ENCODE measurements at places on chromosomes 12 and 14. TPM values are rescaled to one million over a fixed set of nuclear protein-coding genes. Genes with fewer than 3 reads are reported as not detected.

Gene AMHR2
- total RNA-seq: not detected

- H3K27ac ChIP-seq: no peak overlapping the region
- no peaks in the 10 kb centered on the region for H3K27me3 ChIP-seq
- no peaks in the 10 kb centered on the region for H3K4me1 ChIP-seq
- H3K4me3 ChIP-seq: no peak overlapping the region
- H3K36me3 ChIP-seq: peaks cover 21% of the 10 kb centered on the region
- DNase-seq: no peak
Measured at GRCh38 chr12:66345956-66346355, 43.7 kb downstream of the HELB start.

- DNase-seq: no peak
- no peaks in the 10 kb centered on the region for H3K27me3 ChIP-seq
- H3K4me3 ChIP-seq: no peak overlapping the region
- no peak overlapping the region for H3K27ac ChIP-seq
- peaks cover 3% of the 10 kb centered on the region for H3K4me1 ChIP-seq
Measured at GRCh38 chr12:53103860-53104305, 597 bp downstream of the SOAT2 start.

GRCh38 chr14:23828616-23829015 is 125.0 kb upstream of the DHRS4 start:
- peaks cover 3% of the 10 kb centered on the region for H3K36me3 ChIP-seq
- H3K27me3 ChIP-seq: no peaks in the 10 kb centered on the region
- no peak overlapping the region for H3K27ac ChIP-seq
- no peak overlapping the region for H3K4me3 ChIP-seq
- H3K4me1 ChIP-seq: no peaks in the 10 kb centered on the region

Gene CEP170B
- total RNA-seq: 28.8 TPM

GRCh38 chr14:94472842-94473241 is 3.2 kb downstream of the SERPINA9 start:
- H3K27me3 ChIP-seq: no peaks in the 10 kb centered on the region
- H3K4me1 ChIP-seq: no peaks in the 10 kb centered on the region
- peaks cover 4% of the 10 kb centered on the region for H3K36me3 ChIP-seq

- DNase-seq: no peak
- H3K27ac ChIP-seq: no peak overlapping the region
- no peaks in the 10 kb centered on the region for H3K27me3 ChIP-seq
Measured at GRCh38 chr12:107328442-107329133, 235.2 kb upstream of the CRY1 start.

DNA sequence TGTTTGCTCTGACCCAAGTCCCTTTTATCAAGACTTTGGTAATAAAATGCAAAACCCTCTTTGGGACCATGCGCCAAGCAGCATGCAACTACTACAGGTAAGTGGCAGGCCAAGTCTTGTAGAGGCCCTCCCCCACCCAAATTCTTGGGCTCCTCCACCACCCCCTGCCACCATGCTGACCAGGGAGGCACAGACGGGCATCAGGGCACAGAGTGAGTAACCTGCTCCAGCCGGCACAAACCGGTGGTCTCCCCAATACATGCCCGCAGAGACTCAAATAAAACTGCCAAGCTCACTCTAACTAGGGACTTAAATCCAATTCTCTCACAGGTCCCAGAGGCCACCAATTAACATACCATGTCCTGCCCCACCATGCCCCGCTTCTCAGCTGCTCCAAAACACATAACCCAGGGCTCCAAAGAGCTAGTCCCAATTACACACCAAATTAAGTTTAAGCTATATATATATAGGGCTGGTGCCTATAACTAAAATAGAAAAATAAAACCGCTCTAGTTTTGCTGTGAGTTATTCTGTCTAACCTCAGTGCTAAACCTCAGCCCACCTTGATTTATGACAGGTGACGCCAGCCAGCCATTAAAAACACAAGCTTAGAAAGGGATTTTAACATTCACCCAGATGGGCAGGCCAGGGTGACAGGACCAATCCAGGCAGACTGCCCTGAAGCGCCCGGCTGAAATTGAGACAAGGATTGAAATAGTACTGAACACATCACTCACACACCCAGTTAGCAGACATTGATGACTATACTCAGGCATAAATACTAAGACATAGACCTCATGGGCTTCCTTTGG is 81.0 kb downstream of the CLMN start:
- H3K4me3 ChIP-seq: no peak overlapping the region
- H3K4me1 ChIP-seq: no peaks in the 10 kb centered on the region
- H3K36me3 ChIP-seq: no peaks in the 10 kb centered on the region
- DNase-seq: no peak
- H3K27me3 ChIP-seq: no peaks in the 10 kb centered on the region

Gene ADAMTS20
- 2.1 TPM for total RNA-seq

DNA sequence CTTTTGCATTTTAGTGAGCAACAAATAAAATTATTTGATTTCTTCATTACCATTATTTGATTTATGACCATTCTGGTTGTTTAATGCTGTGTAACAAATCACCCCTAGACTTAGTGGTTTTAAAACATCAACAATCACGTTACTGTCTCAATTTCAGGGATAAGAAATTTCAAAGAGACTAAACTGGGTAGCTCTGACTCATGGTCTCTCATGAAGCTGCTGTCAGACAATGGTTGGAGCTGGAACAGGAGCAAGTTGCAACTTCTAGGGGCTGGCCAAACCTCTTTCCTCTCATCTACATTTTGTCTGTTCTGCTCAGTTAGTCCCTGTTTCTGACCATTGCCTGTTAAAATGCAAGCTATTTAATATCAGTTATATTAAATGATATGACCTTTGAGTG is 517.0 kb downstream of the KCNH5 start:
- DNase-seq: no peak
- no peak overlapping the region for H3K27ac ChIP-seq
- H3K27me3 ChIP-seq: no peaks in the 10 kb centered on the region

DNA sequence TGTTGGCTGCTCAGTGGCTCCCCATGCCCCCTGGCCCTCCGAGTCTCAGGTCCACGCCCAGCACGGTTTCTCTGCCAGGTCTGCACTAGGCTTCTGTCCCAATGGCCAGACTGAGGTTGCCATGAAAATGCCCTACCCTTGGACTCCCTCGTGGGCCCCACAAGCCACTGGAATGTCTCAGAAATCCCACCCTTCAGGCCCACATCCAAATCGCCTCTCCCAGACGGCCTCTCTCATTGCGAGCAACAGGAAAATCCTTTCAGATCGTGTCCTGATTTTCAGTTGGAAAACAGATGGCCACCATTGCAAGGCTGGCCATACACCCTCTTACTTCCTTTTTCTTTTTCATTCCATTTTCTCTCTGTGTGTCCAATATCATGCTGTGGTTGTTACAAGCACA is 77.3 kb downstream of the IRF2BPL start:
- no peak overlapping the region for H3K4me3 ChIP-seq
- no peaks in the 10 kb centered on the region for H3K27me3 ChIP-seq
- H3K36me3 ChIP-seq: no peaks in the 10 kb centered on the region
- peaks cover 6% of the 10 kb centered on the region for H3K4me1 ChIP-seq
- H3K27ac ChIP-seq: no peak overlapping the region

Gene TAS2R8
- not detected for total RNA-seq

DNA sequence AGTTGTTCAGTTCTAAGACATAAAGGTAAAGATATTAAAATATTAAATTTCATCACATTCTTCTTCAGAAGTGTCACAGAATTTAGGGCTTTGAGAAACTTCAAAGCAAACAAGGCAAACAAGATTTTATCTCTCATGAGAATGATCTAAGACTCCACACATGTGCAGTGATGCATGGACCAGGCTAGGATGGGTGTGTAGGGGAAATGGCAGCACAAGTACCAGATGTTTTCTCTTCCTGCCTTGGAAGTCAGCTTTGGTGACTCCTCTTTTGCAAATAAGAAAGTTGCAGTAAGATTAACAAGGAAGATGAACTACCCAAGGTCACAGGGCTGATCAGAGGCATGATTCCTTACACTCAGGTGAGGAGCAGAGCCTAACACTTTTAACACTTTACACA is 163.8 kb upstream of the LMNTD1 start:
- H3K36me3 ChIP-seq: no peaks in the 10 kb centered on the region
- H3K4me3 ChIP-seq: no peak overlapping the region
- DNase-seq: no peak
- no peaks in the 10 kb centered on the region for H3K4me1 ChIP-seq
- no peak overlapping the region for H3K27ac ChIP-seq

DNA sequence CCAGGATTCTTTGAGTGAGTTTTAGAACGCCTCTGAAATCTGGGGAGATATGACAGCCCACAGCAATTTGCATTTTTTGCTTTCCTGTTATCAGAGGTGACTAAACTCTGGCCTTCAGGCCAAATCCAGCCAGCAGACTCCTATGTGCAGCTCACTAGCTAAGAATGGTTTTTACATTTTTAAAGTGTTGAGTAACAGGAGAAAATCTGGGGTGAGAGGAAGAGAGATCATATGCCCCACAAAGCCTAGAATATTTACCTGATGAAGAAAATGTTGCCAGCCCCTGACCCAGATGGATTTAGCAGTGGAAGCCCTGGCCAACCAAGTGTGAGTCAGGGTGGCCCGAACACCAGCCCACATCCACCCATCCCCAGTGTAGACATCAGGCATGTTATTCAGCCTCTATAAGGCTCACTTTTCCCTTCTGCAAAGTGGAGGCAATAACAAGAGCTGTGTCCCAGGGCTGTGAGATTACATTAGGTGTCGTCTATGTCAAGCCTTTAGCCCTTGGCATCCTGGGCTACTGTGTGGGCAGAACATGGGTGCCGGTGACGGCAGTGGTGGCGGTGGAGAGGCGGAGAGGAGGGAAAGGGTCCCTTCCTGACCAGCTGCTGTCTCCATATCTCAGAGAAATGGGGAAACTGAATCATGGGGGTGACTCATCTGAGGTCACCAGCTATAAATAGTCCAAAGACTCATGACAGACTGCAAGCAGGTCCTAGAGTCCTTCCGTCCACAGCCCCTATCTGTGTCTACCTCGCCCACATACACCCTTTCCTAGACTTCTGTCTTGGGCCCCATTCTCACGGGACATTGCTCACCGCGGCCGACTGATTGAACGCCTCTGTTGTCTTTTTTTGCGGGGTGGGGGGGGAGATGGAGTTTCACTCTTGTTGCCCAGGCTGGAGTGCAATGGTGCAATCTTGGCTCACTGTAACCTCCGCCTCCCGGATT is 32.6 kb upstream of the CD9 start:
- H3K27ac ChIP-seq: no peak overlapping the region
- no peaks in the 10 kb centered on the region for H3K4me1 ChIP-seq
- H3K36me3 ChIP-seq: no peaks in the 10 kb centered on the region
- H3K27me3 ChIP-seq: no peaks in the 10 kb centered on the region
- no peak for DNase-seq
- no peak overlapping the region for H3K4me3 ChIP-seq

- H3K4me1 ChIP-seq: peaks cover 7% of the 10 kb centered on the region
- no peaks in the 10 kb centered on the region for H3K36me3 ChIP-seq
- no peak overlapping the region for H3K27ac ChIP-seq
- H3K4me3 ChIP-seq: no peak overlapping the region
- no peaks in the 10 kb centered on the region for H3K27me3 ChIP-seq
- DNase-seq: no peak
Measured at GRCh38 chr12:126201981-126202537, 1136.8 kb downstream of the AACS start.

- no peaks in the 10 kb centered on the region for H3K36me3 ChIP-seq
- DNase-seq: no peak
Measured at GRCh38 chr12:18165422-18165871, 75.5 kb upstream of the RERGL start.

DNA sequence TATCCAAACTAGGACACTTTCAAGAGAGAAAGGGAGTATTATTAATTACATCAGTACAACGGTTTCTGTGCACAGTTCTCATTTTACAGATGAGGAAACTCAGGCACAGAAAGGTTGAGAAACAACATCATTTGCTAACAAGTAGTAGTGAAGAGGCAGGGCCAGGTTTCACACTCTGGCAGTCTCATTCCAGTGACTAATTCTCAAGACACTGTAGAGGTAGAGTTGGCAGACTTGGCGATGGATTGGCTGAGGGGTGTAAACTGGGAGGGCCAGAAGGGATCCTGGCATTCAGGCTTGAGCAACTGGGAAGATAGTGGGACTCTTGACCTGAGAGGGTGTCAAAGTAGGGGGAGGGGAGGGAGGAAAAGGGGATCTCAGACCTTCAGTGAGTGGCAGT is 73.8 kb upstream of the BDKRB2 start:
- H3K4me1 ChIP-seq: no peaks in the 10 kb centered on the region
- H3K27ac ChIP-seq: no peak overlapping the region
- no peaks in the 10 kb centered on the region for H3K36me3 ChIP-seq

Gene IFNG-AS1
- not detected for total RNA-seq

DNA sequence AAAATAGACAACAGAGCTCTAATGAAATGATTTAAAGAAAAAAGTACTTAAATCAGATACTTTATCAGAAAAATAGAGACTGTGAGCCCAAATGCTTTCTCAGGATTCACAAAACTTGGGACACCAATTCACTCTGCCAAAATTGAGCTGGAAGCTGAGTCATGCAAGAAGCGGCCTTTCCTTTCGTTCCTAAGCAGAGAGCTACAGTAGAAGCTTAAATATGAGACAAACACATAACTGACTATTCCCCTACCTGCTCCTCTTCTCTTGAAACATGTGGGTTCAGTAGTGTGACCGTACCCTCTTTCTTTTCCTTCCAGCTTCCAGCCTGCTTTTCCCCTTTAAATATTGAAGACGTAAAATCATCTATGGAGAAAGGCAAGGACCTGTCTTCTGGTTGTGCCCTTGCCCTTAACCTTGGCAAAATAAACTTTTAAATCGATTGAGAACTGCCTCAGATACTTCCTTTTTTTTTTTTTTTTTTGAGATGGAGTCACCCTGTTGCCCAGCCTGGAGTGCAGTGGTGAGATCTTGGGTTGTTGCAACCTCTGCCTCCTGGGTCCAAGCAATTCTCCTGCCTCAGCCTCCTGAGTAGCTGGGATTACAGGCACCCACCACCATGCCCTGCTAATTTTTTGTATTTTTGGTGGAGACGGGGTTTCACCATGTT is 4.4 kb upstream of the SDS start:
- H3K36me3 ChIP-seq: no peaks in the 10 kb centered on the region
- H3K27me3 ChIP-seq: no peaks in the 10 kb centered on the region
- H3K4me1 ChIP-seq: no peaks in the 10 kb centered on the region
- no peak overlapping the region for H3K4me3 ChIP-seq
- no peak overlapping the region for H3K27ac ChIP-seq

Gene PRKCH
- total RNA-seq: 5.2 TPM

GRCh38 chr12:52582971-52583456 is 9.4 kb upstream of the KRT74 start:
- H3K4me1 ChIP-seq: no peaks in the 10 kb centered on the region
- no peak overlapping the region for H3K27ac ChIP-seq
- H3K27me3 ChIP-seq: no peaks in the 10 kb centered on the region
- DNase-seq: peak; percentile 85

GRCh38 chr12:114221136-114221833 is 184.7 kb downstream of the TBX5 start:
- no peak overlapping the region for H3K4me3 ChIP-seq
- no peaks in the 10 kb centered on the region for H3K27me3 ChIP-seq
- DNase-seq: no peak
- peaks cover 7% of the 10 kb centered on the region for H3K4me1 ChIP-seq

Gene SMCO3
- not detected for total RNA-seq

GRCh38 chr12:93381161-93381975 is 3.6 kb downstream of the NUDT4 start:
- H3K27me3 ChIP-seq: no peaks in the 10 kb centered on the region
- H3K4me1 ChIP-seq: 0 out of 2 replicates have a peak, but pooled peaks cover 2% of the 10 kb centered on the region
- no peak for DNase-seq

- H3K27me3 ChIP-seq: no peaks in the 10 kb centered on the region
- no peak overlapping the region for H3K27ac ChIP-seq
- no peak overlapping the region for H3K4me3 ChIP-seq
- no peaks in the 10 kb centered on the region for H3K4me1 ChIP-seq
- H3K36me3 ChIP-seq: no peaks in the 10 kb centered on the region
Measured at GRCh38 chr14:34065690-34066391, 115.0 kb upstream of the EGLN3 start.

Gene P2RX2
- 1.8 TPM for total RNA-seq

GRCh38 chr12:124026755-124027745 is 54.0 kb downstream of the ZNF664 start:
- H3K36me3 ChIP-seq: peaks cover 4% of the 10 kb centered on the region
- peak; percentile 16 for DNase-seq
- H3K27ac ChIP-seq: no peak overlapping the region

Gene KRT8
- 244 TPM for total RNA-seq

Data from H9 (cell line).